Cerebellar cortex (tissue), 1 donor: ENCODE measurements at places on chromosomes 4 and X.

DNA sequence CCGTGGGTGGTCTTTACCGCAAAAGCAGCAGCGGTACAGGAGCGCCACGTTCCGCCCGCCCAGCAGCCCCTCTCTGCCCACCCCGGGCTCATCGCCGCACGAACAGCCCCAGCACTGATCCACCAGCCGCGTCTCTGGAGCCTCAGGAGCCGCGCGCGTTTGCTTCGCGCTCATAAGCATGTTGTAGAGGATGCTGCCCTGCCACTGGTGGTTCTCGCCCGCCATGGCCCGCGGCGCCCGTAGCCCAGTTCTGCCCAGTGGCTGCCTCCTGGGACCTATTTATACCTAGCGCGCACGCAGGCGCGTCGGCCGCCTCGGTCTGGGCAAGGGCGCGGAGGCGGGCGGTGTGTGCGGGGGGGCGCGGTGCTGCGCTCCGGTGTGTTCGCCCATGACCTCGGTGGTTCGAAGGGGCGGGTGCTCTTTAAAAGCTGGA is at the start of gene NR0B1:
NR0B1 (minus strand) TSS at position 252 of the 433 bp plus-strand sequence; CDS start at position 225, 27 bp downstream.
- DNase-seq, result no peak

DNA sequence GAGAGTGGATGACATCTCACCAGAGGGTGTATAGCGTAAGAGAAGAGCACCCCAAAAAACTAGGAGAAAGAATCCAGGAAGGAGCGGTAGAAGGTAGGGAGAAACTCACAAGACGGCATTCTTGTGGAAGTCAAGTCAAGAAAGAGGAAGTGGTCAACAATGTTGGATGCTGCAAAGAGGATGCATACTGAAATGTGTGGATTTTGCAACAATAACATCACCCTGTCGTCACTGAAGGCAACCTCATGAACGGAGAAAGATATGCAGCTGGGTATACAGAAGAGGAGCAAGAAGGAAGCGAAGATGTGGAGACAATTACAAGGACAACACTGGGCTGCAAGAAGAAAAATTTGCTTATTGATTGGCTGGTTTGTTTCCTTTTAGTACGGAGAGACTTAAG is 11.4 kb upstream of the TAPT1 start:
- no peak for DNase-seq

GRCh38 chrX:69724307-69724706 is 108.4 kb downstream of the EDA start:
- no peak for DNase-seq

DNA sequence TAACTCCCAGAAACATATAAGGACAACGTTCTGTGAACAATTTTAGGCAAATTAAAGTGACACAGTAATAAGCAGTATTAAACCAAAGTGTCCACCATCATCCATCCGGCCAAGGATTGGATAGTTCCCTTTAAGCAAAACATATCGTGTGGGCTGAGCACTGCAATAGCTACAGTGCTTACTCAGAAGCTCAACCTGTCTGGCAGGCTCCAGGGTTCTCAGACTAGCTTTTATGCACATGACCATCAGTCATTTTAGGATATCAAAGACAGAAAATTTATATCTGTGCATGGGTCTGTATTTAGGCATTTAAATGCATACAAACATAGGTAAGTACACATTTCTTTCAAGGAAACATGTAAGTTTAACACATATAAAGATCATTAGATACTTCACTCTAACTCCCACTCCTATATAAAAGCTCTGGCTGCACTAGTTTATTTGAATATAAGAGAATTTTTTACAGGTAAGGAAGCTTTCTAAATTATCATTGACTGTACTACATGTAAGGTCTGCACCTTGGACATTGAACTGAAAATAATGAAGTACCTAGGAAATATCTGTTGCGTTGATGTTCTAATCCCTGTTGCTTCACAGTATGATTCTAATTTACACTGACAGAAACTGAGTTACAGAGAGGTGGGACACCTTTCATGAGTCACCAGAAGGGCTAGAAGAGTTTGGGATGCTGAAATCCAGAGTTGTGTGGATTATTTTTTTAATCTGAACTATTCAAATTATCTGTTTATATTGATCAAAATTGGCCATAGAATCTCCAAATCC is 67.6 kb downstream of the ELOVL6 start:
- DNase-seq, result no peak

DNA sequence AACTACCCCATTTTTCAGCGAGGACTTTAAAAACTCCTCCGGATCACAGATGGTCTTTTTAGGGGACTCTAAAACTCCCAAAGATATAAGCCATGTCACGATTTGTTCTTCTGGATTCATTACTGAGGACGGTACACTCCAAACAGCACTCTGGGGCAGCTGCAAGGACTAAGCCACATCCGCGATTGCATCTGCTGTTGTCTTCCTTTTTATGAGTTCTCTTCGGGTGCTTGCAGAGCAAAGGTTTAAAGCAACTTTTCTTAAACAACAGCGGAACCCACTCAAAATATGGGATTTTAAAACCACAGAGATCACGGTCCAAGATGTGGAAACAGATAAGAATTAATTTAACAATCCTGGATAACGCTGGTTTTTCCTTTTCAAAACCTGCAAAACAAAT is at the start of gene ARHGEF6:
ARHGEF6 (minus strand) TSS at position 170 of the 400 bp plus-strand sequence; CDS start at position 120, 50 bp downstream.
- DNase-seq, result no peak
